ENCODE measurements at places on chromosomes 3 and 15.

- DNase-seq: no peak
Measured at GRCh38 chr3:100209948-100210771, 50.6 kb upstream of the TBC1D23 start.

- no peak for DNase-seq
Measured at GRCh38 chr15:34043813-34044212, 4.8 kb upstream of the AVEN start.

DNA sequence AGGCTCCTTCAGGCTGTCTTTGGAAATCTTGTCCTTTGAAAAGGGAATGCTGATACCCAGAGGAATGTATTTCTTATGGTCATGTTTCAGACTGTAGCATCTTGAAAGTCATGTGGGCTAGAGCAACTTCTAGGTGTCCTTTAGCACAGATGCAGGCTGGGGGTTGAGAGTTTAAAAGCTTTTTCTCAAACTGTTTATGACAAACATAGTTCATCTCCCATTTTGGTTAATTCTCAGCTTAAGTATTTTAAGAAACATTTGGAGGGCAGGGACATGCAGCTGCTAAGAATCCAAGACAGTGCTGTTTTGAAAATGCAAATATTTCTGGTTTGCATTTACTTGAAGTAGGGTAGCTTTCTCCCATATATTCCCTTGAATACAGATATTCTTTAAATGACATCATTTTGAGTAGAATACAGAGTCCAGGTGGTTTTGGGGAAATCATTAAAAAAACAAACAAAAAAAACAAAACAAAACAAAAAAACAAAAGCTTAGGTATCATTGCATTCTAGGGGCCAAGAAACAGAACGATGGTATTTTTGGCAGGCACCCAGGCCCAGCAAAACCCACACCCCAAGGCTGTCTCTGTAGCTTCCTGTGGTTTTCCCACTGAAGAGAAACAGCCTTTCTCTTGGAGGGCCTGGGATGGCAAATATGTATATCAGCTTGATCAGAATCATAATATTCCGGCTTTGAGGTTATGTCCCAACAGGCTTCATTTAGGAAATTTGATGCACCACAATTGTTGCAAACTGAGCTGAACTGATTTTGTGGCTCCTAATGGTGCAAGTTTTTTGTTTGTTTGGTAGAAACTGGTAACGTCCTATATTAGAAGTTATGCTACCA is 120.0 kb downstream of the ATG7 start:
- no peak for DNase-seq

DNA sequence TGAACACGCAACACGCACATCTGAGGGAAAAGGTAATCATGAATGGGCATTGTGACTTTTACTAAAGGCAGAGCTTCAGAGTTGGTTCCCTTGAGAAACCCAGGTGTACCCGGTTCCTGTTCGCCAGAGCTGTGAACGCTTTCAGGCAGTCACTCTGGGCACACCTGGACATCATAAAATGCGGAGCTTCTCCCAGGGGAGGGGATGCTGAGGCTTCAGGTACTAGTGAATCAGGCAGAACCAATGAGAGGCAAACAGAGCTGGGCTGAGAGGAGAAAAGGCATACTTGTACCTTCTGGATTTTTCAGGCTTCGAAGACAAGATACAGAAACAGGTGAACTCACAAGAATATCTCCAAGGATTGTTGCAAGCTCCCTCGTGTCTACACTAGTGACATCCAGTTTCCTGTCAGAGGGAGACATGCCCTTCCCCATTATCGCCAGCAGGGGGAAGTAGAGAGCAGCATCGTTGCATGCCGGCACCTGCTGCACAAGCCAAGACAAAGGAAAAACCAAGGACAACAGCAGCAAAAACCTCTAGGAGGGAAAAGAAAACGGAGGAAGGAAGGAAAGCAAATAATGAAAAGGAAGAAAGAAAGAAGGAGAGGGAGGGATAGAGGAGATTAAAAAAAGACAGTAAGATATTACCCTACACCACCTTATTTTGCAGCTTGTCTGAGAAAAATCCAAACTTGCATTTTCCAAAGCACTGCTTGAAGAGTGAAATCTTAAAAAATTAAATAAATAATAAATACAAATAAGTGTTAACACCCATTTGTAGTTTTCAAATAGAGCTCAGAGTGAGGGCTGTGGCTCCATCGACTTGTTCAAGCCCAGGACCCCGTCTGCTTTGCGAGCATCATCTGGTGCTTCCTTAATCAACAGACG is 2.0 kb downstream of the AHSG start:
- DNase-seq: peak; percentile 82

DNA sequence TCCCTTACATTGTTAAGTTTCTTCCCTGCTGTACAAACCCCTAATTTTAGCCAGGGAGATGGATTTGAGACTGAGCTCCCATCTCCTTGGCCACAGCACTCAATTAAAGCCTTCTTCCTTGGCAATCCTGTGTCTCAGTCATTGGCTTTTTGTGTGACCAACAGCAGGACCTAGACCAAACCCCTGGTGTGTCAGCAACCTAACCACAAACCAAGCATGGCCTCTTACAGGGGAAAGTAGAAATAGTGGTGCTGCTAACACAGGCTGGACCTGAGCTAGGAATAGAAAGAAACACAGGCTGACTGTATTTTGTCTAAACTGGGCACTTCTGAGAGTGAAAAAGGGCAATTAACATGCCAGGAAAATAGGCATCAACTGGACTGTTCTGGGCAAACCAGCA is 37.9 kb downstream of the PPCDC start:
- DNase-seq: no peak

- DNase-seq: no peak
Measured at GRCh38 chr15:35427091-35427490, 118.9 kb downstream of the DPH6 start.

DNA sequence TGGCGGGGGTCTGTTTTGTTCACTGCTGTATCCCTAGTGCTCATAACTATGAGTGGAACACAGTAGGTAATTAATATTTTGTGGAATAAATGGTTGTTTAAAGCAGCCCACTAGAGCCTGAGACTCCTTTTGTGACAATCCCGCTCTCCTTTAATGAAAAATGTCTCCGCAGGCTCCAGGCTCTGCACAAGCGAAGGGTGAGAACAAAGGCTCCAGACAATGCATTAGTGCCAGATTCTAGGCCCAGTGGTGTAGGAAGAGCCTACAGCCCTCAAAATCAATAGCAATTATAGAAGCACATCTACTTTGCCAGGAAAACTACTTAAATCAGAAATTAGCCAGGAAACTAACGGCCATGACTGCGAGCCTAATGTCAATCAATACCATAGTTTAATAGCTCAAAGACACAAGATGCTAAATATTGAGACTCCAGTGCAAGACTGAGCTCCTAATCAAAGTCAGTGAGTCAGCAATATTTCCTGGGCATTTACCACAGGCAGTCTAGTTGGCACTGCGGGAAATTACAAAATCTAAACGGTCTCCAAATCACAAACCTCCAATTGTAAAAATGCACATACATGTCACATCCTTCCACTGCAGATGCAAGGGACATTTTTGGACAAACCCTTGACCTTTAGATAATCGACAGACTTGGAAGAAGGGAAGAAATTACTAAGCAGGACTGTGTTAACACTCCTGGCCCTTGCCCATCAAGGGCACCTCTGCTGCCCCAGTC is 2.3 kb downstream of the ANXA2 start:
- no peak for DNase-seq

DNA sequence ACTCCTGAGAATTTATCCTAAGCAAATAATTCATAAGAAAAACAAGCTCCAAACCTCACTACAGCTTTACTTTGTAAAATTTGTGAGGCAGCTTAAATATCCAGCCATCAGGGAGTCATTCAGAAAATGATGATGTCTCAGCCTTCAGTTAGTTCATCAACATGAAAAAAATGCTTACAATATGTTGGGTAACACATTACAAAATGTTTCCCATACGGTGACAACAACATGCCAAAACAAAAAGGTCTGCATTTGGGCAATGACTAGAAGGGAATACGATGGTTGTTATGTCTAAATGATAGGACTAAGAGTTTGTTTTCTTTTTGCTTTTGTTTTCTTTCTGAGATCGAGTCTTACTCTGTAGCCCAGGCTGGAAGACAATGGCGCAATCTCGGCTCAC is 47.0 kb upstream of the CFAP161 start:
- DNase-seq: no peak

Measured in NCI-H1694 treated with DMSO at 0.1 percent for 48 hours (cell line).